ENCODE measurements at places on chromosomes 2 and 18.

DNA sequence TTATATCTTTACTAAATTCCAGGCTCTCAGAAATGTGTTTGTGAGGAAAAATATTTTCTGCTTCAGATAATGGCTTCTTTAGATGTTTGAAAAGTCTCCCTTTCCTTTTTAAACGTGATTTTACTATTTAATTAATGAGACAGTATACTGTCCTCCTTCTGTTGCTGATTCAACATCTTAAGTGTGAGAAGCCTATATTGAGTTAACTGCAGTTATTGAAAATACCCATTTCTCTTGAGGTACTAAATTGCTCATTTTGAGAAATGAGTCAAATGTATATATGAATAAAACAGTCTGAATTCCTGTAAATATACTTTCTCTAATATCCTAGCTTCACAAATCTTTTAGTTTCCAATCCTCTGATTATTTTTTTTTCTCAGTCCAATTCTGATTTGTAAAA is 470.2 kb downstream of the PTPRM start:
- no peak for DNase-seq

DNA sequence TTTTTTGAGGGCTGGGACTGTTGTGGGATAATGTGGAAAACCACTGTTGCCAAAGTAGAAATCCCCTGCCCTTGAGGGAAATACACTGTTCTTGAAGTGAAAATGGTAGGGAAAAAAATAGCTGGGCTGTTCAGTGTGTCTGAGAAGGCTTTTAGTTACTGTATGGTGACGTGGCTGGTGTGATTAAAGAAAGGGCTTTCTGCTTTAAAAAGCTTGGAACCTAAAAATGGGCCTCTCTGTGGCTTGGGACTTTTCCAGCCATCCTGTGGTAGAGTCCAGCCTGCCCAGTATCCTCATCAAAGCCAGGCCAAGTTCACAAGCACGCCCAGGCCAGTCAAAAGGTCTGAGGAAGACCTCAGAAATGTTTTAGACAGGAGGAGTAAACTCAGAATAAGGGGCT is 6.8 kb downstream of the MGAT5 start:
- no peak for DNase-seq

DNA sequence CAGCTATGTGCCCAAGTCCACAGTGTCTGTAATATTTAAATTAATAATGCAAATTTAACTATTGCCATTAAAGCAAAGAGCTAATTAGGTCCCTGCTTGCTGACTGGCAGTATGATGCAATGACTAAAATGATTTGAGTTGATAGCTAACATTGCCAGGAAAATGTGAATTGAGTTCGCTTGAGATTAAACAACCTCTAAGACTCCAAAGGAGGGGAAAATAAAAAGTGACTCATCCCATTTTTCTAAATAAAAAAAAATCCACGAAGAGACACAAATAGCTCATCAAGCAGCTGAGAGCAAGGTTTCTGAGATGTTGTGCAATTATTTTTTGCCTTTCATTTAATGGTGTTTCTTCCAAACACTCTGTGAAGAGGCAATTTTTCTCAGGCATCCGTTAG is 413.0 kb downstream of the MTX2 start:
- DNase-seq, result no peak

DNA sequence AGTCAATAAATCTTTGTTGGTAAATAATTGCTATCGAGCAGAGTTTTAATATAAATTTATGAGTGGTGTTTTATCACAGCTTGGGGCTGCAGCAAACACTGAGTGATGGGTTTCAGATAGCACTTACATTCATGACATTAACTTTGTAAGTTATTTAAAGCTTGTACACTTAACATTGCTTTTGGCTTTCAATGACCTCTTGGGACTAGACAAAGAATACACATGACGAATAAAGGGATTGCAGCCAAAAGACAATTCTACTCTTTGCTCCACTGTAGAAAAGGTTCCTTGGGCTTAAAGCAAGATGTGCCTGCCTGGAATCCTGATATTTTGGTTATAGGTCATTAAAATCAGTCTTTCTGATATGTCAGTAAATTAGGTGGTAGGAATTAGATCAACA is 299.5 kb downstream of the GBX2 start:
- DNase-seq, result no peak
